ENCODE measurements at places on chromosomes 13 and 19.
A peak's percentile ranks its signal among the peaks of the same experiment; 100 is the strongest.

GRCh38 chr13:98549728-98550317, 27.1 kb downstream of the STK24 start:
- no peak for DNase-seq

DNA sequence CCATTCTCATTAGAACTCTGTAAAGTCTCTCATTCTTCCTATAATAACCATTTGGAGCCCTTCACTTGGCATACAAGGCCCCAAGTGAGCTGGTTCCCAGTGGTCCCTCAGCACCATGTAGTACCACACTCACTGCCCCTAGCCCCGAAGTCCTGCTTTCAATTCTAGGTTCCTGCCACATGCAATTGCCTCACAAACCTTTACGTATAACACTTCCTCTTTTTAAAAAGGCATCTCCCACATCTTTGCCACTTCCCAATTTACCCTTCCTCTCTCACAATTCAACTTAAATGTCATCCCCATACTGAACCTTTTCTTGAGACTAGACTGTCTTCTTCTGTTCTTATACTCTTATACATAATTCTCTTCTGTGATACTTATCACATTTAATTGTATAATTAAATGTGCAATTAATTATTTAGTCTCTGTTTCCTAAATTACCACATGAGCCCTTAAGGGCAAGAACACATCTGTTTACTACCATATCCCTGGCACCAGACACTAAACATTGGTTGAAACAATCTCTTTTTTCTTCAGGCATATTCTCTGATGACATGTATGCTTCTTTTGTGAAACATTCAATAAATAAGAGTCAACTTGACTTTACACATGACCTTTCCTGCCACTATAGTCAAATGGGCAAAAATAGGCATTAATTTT, 304.0 kb downstream of the SPRY2 start:
- DNase-seq = no peak

DNA sequence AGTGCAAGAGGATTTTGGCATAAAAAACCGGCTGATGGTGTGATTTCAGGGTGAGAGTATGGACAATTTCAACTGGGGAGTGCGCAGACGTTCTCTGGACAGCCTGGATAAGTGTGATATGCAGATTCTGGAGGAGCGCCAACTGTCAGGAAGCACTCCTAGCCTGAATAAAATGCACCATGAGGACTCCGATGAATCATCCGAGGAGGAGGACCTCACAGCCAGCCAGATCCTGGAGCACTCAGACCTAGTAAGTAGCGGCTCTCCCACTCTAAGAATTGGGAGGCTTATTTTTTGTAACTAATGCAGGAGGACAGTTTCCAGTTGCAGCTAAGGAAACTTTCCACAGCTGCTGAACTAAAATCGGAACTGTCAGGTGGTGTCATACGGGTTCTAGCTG, 53.6 kb downstream of the ZAR1L start:
- DNase-seq = no peak

GRCh38 chr19:41701401-41702075, 6.9 kb upstream of the CEACAM5 start:
- DNase-seq = peak; percentile 59

DNA sequence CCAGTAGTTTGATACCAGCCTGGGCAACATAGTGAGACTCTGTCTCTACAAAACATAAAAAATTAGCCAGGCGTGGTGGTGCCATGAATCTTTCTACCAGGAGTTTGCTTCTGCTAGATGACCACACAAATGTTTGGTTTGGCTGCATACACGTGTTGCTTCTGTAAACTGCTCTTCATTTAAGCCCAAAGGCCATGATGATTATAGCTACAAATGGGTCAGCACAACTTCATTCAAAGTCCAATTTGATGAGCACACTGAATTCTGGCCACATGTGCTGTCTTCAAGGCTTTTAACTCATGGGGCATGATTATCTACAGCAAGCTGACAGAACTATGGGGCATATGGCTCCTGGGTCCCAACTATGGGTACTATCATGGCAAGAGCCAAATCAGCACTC, 46.3 kb upstream of the DCT start:
- DNase-seq = no peak

- DNase-seq = no peak
These were observed 5.3 kb upstream of the PRKCG start for GRCh38 chr19:53876651-53877224.

- no peak for DNase-seq
These were observed 44.8 kb downstream of the PHF11 start for GRCh38 chr13:49540552-49540951.

GRCh38 chr13:44840131-44840530, 149.1 kb downstream of the NUFIP1 start:
- no peak for DNase-seq

DNA sequence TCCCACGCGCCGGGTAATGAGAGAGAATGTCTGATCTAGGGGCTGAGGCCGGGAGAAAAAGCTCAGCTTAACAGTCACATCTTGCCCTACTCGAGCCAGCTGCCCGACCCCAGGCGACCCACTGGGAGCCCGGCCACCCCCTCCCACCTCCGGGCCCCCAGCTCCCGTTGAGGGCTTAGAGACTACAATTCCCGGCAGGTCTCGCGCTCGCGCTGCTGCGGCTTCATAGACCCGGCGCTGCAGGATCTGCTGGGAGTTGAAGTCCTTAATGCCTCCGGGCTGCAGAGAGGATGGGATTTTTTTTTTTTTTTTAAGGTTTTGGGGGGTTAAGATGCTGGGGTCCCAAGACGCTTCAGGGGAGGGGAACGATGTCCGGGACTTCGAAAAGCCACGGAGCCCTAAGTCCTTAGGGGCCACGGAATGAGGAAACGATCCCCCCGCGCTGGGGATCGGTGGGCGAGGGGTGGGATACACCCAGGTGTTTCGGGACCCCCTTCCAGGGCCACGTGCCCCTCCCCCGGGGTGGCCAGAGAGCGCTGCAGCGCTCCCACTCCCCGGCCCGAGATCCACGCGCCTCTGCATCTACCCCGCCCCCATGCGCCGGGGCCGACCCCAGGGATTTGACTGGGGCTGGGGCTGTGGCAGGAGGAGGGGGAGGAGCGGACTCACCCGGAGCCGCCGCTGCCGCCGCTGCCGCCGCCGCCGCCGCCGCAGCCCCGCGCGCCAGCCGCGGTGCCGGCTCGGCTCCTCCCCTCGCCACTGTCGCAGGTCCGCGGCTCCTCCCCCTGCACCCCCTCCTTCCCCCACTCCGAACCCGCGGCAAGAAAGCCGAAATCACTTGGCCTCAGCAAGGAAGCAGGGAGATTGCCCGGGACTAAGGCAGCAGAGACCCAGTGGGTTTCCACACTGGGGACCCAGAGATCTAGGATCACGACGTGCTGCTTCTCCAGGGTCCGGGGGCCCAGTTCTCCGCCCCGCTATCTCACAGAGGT, at the start of gene SYT3:
TSS of gene SYT3 (minus strand) at position 761 of the 992 bp plus-strand sequence. CDS start 2,470 bp downstream, outside the sequence.
- DNase-seq = no peak

DNA sequence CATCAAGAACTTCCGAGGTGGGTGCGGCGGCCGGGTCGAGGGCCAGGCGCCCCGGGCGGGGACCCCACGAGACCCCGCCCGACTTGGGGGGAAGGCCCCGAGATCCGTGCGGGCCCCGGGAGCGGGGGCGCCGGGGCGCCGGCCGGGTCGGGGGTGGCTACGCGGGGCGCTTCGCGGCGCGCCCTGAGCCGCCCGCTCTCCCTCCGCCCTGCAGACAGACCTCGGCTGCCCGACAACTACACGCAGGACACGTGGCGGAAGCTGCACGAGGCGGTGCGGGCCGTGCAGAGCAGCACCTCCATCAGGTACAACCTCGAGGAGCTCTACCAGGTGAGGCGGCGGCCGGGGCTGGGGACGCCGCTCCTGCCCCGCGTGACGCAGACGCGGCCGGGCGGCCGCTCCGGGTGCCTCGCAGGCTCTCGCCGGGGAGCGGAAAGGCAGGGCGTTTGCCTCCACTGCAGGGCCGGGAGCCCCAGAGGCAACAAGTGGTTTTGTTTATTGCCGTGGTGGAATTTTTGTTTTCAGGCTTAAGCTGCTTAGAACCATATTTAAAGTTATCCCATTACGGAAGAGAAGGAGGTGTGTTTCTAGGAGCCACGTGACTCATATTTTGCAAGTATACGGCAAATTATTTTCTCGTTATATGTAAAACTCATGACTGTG, 477 bp downstream of the CUL4A start:
- DNase-seq = peak; percentile 82

DNA sequence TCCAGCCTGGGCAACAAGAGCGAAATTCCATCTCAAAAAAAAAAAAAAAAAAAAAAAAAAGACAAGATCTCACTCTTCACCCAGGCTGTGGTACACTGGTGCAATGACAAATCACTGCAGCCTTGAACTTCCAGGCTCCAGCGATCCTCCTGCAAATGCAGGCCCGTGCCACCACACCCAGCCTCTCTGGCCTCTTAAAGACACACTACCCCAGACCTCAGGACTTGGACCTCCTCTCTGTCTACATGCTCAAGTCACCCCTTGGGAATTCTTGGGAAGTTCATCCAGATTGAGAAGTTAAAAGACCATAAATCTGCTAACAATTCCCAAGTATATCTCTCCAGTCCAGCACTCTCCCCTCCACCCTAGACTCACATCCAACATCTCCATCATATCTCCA, 10.6 kb upstream of the HIPK4 start:
- no peak for DNase-seq

DNA sequence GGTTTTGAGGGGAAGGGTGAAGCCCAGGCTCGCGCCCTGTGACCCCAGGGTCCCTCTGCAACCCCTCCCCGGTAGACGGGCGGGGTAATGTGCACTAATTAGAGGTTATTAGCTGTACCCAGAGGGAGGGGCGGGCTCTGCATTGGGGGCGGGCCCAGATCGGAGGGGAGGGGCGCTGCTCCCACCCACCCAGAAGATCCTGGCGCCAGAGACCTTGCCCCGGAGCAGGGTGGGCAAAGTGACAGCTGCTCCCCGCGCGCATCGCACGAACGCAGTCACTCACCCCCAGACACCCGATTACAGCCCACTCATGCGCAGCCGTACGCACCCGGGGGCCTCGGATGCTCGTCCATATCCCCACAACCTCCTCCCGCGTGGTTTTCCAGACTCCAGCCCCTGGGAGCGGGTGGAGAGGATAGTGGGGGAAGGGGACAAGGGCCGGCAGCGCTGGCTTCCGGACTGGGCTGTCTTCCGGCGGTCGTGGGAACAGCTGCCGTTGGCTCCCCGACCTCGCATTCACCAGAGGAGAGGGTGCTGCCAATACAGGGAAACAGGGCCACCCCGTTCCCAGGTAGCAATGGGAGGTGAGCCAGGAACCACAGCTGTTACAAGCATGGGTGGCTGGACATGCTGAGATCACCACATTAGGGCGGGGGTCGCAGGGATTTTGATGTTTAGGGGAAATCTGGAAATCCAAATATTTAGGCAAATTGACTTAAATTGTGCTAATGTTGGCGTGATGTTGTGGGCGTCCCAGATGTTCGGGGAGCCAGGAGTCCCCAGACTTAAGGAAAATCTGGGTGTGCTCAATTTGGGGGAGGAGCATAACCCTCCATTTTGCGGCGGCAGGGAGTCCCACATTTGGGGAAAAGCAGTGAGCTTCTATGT, 2.9 kb upstream of the HOOK2 start:
- no peak for DNase-seq

GRCh38 chr13:75968103-75968838, 332.1 kb downstream of the LMO7 start:
- DNase-seq = no peak

- DNase-seq = no peak
These were observed 439.5 kb downstream of the FGF9 start for GRCh38 chr13:22110368-22110767.

All from osteocyte (in vitro differentiated cells).